Right lobe of liver (tissue), 6 donors: ENCODE measurements at places on chromosomes 1 and 21. TPM values are rescaled to one million over a fixed set of nuclear protein-coding genes. Genes with fewer than 3 reads are reported as not detected.

DNA sequence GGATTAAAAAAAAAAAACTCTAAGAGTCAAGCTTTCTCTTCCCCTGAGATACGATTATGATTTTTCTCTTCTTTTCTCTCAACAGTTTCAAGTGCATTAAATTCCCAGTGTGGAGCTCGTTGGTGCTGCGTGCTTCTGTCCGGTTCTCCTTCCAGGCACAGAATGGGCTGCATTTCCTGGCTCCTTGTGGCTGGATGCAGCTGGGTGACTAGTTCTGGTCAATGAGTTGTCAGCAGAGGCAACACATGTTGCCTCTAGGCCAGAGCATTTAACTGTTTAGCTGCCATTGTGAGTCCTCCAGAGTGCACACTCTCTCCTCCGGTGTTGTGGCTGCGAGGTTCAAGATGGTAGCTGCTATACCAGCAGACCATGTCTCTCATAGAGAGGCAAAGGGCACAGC lies 312.9 kb downstream of the RRAGC start:
- no peak overlapping the region for H3K4me3 ChIP-seq
- no peaks in the 10 kb centered on the region for H3K36me3 ChIP-seq
- H3K4me1 ChIP-seq = no peaks in the 10 kb centered on the region
- no peak for DNase-seq
- no peak overlapping the region for H3K27ac ChIP-seq

- H3K27ac ChIP-seq = no peak overlapping the region
- H3K4me1 ChIP-seq = no peaks in the 10 kb centered on the region
- no peaks in the 10 kb centered on the region for H3K27me3 ChIP-seq
- no peak overlapping the region for H3K4me3 ChIP-seq
- peak; percentile 5 for DNase-seq
Measured at GRCh38 chr1:24154215-24154614, 11.3 kb upstream of the IL22RA1 start.

- no peak overlapping the region for H3K4me3 ChIP-seq
- H3K27ac ChIP-seq = no peak overlapping the region
- H3K27me3 ChIP-seq = no peaks in the 10 kb centered on the region
Measured at GRCh38 chr21:38280454-38280853, 23.7 kb downstream of the KCNJ15 start.

DNA sequence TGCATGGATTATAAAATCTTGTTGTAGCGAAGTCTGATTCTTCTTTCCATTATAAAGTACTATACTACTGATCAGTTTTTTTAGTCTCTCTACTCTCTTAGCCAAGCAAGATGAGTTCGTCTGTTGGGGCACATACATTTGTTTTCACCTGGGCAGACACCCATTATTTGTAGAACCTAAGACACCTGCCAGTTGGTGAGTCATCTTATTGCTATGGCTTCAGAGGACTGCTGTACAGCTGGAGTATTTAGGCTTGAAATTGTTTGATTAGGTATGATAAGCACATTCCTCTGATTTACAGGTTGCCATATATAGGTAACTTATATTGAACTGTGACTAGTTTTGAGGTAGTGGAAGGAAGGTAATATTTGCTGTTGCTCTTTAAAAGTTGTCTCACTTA lies 17.2 kb downstream of the RBM15 start:
- H3K4me3 ChIP-seq = no peak overlapping the region
- no peaks in the 10 kb centered on the region for H3K36me3 ChIP-seq

- no peaks in the 10 kb centered on the region for H3K4me1 ChIP-seq
- no peaks in the 10 kb centered on the region for H3K27me3 ChIP-seq
- H3K4me3 ChIP-seq = no peak overlapping the region
- H3K27ac ChIP-seq = no peak overlapping the region
- DNase-seq = no peak
- no peaks in the 10 kb centered on the region for H3K36me3 ChIP-seq
Measured at GRCh38 chr1:36590771-36591170, 108.1 kb upstream of the CSF3R start.

The ATP1A4 gene
- not detected for total RNA-seq

The PSRC1 gene
- total RNA-seq = 3.4 TPM

The TCHHL1 gene
- not detected for total RNA-seq
